ENCODE measurements at places on chromosomes 16 and 17. TPM values are rescaled to one million over a fixed set of nuclear protein-coding genes. Genes with fewer than 3 reads are reported as not detected.

GRCh38 chr17:10871914-10872313 is 34.0 kb upstream of the PIRT start:
- peaks cover 7% of the 10 kb centered on the region for H3K27me3 ChIP-seq
- no peak for DNase-seq
- H3K4me1 ChIP-seq: no peaks in the 10 kb centered on the region
- H3K4me3 ChIP-seq: no peak overlapping the region
- no peak overlapping the region for H3K27ac ChIP-seq

- H3K36me3 ChIP-seq: no peaks in the 10 kb centered on the region
- H3K27me3 ChIP-seq: peaks cover 4% of the 10 kb centered on the region
- DNase-seq: no peak
- no peak overlapping the region for H3K4me3 ChIP-seq
- no peak overlapping the region for H3K27ac ChIP-seq
Observed at GRCh38 chr16:756428-756827, 4.1 kb upstream of the MSLN start.

DNA sequence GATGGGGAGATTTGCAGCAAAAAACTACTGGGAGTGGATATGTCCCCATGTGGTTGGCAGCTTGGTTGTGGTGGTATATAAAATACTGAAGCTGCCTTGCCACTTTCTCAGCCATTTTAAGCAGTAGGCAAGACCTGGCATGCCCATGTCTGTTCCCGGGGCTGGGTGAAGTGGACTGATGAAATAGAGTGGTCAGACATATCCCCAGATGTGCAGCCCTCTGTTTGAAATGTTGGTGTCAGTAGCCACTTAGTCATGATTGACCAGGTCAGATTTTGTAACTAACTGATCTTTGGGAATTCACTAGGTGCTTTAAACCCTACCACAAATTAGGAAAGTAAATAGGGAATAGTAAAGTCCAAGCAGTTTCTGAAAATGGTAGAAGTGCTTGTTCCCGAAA is 151.6 kb downstream of the PHKB start:
- no peak overlapping the region for H3K4me3 ChIP-seq
- peaks cover 34% of the 10 kb centered on the region for H3K36me3 ChIP-seq
- DNase-seq: no peak
- H3K27me3 ChIP-seq: no peaks in the 10 kb centered on the region

Gene DDX28
- total RNA-seq: 17.3 TPM

Gene TBC1D3G
- total RNA-seq: not detected

All from activated CD8-positive, alpha-beta T cell treated with anti-CD3 and anti-CD28 coated beads for 36 hours (primary cell).